Activated T-cell treated with anti-CD3 and anti-CD28 coated beads for 24 hours (primary cell): ENCODE measurements at places on chromosomes 11 and 22.

GRCh38 chr11:124740277-124740882 lies 638 bp downstream of the NRGN start:
- DNase-seq: peak; percentile 39

DNA sequence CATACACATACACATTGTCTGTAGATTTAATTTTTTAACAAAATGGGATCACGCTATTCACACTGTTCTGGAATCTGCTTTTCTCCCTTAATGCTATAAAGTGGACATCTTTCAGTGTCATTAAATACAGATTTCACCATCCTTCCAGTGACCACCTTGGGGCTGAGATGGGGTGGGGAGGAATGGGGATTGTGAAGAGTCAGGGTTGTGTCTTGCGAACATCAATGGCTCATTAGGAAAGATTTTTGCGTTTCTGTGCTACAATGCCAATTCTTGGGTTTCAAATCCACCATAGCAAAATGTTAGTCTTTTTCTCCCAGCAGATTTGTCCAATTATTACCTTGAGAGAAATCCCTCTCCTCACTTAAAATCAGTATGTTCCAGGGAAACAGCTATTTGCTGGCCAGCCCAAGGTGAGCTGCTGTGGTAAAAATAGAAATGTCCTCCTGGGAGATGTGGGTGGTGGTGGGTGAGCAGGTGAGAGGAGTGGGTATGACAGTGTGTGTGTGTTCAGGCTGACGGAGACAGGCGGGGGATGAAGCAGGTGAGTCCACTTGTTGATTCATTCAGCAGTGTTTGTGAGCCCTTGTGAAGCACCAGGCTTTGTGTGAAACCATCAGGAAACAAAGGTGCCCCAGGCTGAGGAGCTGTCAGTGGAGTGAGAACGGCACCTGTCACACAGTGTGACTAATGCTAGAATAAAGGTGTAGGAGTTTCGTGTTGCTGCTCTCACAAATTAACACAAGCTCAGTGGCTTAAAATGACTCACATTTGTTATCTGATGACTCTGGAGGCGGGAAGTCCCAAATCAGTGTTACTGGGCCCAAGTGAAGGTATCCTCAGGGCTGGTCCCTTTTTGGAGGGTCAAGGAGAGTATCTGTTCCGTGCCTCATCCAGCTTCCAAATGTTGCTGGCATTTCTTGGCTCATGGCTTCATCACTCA lies 1.7 kb upstream of the CBX6 start:
- peak; percentile 68 for DNase-seq

GRCh38 chr11:46295312-46296058 lies 18.0 kb downstream of the CREB3L1 start:
- peak; percentile 68 for DNase-seq

DNA sequence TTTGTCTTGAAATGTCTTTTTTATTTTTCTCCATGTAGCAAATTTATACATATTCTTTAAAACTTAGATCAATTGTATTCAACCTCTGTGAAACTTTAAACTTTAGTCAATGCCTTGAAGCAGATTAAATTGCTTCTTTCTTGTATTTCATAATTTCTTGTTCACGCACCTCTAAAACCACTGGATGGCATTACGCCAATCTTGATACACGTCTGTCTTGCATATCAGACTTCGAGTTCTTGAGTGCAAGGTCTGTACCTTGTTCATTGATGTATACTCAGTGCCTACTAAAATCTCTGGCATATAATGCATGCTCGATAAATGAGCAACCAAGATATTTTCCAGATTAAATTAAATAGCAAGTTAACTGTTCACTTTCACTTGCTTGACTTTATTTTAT lies 236.8 kb downstream of the CASP12 start:
- DNase-seq: no peak

DNA sequence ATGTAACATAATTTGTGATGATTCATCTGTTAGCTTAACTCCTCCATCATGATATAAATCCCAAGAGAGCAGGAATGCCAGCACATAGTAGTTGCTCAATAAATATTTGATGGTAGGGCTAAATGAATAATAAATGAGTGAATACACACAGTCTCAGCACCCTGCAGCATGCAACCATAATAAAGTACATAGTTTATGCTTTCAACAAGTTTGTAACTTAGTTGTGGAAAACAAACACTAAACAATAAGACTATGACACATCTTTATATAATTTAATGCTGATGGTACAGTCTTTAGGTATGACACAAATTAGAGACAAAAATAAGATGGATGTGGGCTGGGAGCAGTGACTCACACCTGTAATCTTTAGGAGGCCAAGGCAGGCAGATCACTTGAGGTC lies 3.8 kb downstream of the ALKBH8 start:
- DNase-seq: no peak

DNA sequence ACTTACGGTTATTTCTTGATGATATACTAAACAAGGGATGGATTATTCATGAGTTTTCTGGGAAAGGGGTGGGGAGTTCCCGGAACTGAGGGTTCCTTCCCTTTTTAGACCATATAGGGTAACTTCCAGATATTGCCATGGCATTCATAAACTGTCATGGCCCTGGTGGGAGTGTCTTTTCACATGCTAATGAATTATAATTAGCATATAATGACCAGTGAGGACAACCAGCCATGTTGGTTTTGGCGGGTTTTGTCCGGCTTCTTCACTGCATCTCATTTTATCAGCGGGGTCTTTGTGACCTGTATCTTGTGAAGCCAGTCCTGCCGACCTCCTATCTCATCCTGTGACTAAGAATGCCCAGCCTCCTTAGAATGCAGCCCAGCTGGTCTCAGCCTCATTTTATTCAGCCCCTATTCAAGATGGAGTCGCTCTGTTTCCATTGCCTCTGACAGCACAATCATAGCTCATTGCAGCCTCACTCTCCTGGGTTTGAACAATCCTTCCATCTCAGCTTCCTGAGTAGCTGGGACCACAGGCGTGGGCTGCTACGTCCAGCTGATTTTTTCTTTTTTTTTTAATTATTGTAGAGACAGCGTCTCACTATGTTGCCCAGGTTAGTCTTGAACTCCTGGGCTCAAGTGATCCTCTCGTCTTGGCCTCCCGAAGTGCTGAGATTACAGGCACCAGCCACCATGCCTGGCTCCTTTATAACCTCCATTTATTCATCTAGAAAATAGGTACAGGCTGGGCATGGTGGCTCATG lies 52.6 kb upstream of the EMID1 start:
- DNase-seq: no peak

- no peak for DNase-seq
Observed at GRCh38 chr22:24506802-24507438, 11.8 kb downstream of the UPB1 start.

DNA sequence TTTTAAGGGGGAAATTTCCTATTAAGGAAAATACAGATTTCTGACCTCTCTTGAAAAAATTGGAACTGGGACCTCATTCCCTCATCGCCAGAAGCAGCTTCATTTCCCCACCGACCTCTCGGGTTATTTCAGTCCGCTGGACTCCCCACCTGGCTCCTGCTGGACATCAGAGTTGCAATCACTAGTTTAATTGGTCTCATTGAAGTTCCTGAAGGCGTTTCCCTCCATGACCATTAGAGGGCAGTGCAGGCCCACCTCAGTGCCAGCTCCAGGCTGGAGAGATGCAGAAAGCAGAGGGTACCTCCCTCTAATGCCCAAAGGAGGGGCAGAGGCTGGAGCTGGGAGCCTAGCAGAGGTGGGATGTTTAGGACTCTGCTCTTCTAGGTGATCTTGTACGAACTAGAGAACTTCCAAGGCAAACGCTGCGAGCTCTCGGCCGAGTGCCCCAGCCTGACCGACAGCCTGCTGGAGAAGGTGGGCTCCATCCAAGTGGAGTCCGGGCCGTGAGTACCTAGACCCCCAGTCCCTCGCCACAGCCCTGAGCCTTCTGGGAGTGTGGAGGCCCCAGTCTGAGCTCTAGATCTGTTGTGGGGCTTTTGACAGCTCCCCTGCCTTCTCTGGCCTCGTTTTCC lies 2.7 kb downstream of the CRYBB3 start:
- peak; percentile 42 for DNase-seq

- DNase-seq: no peak
Observed at GRCh38 chr22:37186997-37187522, 987 bp downstream of the C1QTNF6 start.

DNA sequence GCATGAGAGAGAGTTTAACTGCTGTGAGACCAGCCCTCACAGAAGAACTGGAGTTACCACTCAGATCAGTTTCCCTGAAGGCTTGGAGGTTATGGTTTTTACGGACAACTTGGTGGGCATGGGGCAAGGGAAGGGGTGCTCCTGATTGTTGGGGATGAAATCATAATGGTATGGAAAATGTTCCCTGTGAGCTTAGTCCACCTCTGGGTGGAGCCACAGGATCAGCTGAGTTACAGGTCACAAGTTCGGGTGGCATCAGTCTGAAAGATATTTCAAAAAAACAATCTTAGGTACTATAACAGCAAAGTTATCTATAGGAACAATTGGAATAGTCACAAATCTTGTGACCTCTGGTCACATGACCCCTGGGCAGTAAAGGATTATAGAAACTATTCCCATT lies 162.9 kb downstream of the DLG2 start:
- no peak for DNase-seq

DNA sequence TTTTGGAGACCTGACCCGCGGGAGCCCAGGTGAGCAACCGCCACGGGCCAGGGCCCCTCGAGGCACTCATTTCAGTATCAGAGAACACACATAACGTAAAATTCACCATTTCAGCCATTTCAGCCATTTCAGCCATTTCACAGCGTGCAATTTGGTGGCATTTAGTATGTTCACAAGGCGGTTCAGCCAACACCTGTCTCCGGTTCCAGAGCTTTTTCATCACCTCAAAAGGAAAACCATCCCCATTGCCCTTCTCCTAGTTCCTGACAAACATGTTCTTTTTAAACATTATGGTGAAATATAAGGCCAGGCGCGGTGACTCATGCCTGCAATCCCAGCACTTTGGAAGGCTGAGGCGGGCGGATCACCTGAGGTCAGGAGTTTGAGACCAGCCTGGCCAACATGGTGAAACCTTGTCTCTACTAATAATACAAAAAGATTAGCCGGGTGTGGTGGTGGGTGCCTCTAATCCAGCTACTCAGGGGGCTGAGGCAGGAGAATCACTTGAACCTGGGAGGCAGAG lies 119.3 kb downstream of the KCNQ1 start:
- no peak for DNase-seq

- no peak for DNase-seq
Observed at GRCh38 chr11:69839516-69839915, 20.3 kb upstream of the FGF3 start.

GRCh38 chr22:33381531-33382406 lies 323.6 kb upstream of the SYN3 start:
- no peak for DNase-seq

DNA sequence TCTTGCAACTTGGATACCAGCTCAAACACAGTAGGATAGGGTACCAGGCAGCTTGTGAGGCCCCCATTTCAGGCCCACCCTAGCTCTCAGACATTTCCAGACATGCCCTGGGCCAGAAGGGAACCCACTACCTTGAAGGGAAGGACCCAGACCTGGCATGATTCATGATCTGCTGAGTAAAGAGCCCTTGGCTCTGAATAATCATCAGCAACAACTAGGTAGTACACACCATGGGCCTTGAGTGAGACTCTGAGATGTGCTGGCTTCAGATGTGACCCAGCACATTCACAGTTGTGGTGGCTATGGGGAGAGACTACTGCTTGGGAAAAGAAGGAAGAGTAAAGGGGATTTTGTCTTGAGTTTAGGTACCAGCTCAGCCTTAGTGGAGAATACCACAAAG lies 23.6 kb downstream of the JRKL start:
- no peak for DNase-seq

GRCh38 chr11:108857382-108857781 lies 192.5 kb downstream of the DDX10 start:
- no peak for DNase-seq

GRCh38 chr11:798093-798713 lies at the start of gene SLC25A22:
Gene SLC25A22 (minus strand): TSS chr11:798281. CDS start chr11:795006, 3,275 bp downstream.
- DNase-seq: peak; percentile 80

DNA sequence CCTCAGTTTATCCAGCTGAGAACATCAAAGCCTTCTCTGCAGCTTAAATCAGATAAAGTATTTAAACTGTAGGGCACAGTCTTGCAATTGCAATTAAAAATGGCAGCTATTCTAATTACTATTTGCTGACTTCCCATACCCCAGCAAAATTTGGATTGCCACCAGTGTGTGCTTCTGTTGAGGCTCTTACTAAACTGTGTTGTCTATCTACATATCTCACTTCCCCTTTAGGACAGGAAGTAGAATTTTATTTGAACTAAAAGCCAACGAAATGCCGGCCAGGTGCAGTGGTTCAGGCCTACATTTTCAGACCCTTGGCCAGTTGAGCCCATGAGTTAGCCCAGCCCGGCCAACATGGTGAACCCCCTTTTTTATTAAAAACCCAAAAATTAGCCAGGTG lies 7.1 kb downstream of the SAA4 start:
- DNase-seq: no peak

GRCh38 chr22:17233348-17234043 lies 14.3 kb upstream of the ADA2 start:
- DNase-seq: no peak

DNA sequence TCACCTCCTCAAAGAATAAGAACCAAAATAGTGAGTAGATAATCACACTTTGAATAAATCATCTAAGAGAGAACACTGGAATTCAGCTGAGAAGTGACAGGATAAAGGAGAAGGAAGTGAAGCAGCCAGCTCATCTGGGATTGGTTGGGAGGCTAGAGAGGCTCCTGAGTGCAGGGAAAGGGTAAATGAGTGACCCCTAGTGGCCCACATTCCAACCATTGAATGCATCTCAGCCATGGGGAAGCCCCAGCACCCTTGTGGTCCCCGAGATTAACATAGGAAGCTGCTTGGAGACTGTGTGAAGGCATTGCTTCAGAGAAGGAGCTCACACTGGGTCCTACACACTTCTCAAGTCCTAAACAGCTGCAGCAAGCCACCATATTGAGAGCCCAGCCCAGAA lies 82.3 kb downstream of the JRKL start:
- no peak for DNase-seq

- no peak for DNase-seq
Observed at GRCh38 chr11:75041263-75041662, 52.5 kb downstream of the NEU3 start.

DNA sequence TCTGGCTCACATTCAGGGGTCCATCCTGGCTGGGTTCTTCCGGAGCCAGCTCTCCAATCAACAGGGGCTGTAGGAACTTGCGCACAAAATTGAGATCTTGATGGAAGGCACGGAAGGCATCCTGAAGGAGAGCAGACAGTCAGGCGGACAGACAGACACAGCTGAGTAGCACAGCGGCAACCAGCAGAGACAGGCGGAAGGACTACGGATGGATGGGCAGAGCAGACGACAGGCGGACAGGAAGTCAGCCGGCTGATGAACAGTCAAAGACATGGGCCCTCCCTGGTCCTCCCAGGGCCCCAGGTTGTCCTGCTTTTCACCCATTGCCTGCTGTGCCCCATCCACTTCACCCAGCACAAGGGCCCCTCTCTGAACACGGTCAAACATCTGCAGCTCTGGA lies 11.3 kb downstream of the FADS3 start:
- no peak for DNase-seq

- DNase-seq: no peak
Observed at GRCh38 chr22:44187652-44188230, 7.0 kb downstream of the PARVG start.

- DNase-seq: no peak
Observed at GRCh38 chr22:26921726-26922125, 264.3 kb downstream of the MIAT start.

GRCh38 chr22:36439481-36440271 lies 41.8 kb downstream of the TXN2 start:
- no peak for DNase-seq
